AG04450 (cell line): ENCODE measurements at places on chromosomes 3 and 15.
A peak's percentile ranks its signal among the peaks of the same experiment; 100 is the strongest.

GRCh38 chr3:95197661-95198060, 1134.8 kb downstream of the NSUN3 start:
- DNase-seq = no peak

DNA sequence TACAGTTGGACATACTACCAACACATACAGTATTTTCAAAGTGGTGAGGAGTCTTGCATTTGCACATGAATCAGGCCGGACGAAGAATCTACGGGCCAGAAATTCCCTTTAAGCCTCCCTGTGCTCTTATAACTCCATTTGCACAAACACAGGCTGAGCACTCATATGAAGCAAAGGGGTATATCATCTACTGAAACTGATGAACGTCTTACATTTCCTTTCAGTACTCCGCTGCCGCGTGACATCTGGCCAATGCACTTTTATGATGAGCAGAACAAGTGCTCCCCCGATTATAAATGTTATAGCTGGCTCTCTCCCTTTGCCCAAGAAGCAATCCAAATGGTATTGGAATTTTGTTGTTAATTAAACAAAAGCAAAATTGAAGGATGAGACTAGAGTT, 110.3 kb upstream of the ICE2 start:
- DNase-seq = no peak

- DNase-seq = no peak
Measured at GRCh38 chr3:41508063-41508696, 308.9 kb downstream of the CTNNB1 start.

DNA sequence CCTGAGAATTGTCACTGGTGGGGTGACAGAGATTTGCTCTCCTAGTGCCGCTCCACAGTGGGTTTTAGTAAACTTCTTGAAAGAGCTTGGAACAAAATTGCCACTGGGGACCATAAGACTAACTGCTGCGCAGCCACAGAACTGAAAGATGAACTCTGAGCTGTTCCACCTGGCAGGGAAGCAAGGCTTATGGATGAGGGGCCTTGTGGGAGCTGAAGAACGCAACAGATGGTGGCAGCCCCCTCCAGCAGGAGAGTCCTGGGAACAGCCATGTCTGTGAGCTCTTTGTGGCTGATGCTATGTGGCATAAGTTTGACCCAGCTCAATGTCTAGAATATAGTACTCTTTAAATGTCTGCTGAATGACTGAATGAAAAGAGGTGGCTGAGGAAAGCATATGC, 66.8 kb upstream of the C2CD4B start:
- no peak for DNase-seq

- DNase-seq = no peak
Measured at GRCh38 chr3:120451272-120451761, 525 bp upstream of the FSTL1 start.

- no peak for DNase-seq
Measured at GRCh38 chr3:107959550-107960154, 131.2 kb downstream of the CD47 start.

DNA sequence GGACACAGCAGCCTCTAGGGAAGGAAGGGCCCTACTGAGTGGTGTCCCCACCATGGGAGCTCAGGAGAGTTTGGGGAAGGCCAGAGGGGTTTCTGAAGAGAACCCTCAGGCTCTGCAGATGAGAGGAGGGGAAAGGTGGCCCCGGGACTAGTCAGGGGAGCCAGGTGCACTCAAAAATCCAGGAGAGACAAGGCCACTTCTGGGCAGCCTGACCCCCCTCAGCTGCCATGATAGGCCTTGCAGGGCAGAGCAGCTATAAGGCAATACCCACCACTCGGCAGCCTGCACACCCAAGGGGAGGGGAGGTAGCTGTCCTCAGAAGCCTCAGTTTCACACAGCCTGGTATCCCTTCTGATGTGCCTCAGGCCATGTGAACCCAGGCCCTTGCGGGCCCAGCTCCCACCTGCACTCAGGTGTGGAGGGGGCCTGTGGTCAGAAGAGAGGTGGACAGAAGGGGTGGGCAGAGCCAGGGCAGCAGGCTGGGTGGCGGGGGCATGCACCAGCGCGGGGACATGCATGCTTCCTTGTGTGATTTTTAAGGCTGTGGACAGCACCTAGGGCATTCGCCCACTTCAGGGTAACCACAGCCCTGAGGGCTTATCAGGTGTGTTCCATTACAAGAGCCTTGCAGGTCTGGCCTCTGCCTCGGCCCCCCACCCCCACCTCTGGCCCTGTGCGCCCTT, 34.6 kb downstream of the SRPRB start:
- no peak for DNase-seq

GRCh38 chr15:37134699-37135131, 34.4 kb upstream of the MEIS2 start:
- DNase-seq = no peak

- DNase-seq = no peak
Measured at GRCh38 chr15:38522922-38523321, 41.7 kb downstream of the RASGRP1 start.

DNA sequence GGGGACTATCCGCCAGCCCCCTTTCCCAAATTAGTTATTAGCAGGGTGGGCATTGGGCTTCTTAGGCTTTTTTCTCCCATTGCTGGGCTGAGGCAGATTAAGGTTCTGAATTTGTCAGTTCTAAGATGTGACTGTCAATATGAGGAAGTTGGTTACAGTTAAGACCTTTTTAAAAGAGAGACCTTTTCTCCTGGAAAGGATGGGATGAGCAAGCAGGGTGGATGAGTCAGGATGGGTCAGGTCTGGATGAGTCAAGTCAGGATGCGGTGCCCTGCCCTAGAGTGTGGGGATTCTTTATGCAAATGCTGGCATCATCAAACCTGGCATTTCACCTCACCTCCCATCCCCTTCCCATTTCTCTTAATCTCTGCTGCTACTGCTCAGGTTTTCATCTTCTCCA, 1.9 kb downstream of the AEN start:
- peak; percentile 34 for DNase-seq

DNA sequence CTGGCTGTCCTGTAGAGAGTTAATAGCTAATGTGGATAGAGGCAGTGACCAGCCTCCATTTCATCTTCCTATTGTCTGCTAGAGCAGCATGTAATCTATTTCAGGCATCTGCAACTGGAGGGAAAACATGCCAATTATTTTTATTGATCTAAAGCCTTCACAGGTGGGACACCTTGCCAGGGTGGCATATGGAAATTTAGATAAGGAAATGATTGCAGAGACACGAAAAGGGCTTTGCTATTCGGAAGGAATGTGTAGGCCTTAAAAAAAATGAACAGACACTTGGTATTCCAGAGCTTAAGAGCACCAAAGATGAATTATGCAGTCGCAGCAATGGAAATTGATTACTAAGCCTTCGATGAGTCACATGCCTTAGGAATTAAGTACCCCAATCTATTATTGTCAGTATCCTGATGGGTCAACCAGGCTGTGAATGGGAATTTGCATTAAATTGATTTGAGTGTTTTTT, 454.7 kb downstream of the SQOR start:
- DNase-seq = no peak

GRCh38 chr15:96119734-96120133, 210.8 kb upstream of the NR2F2 start:
- no peak for DNase-seq

- DNase-seq = no peak
Measured at GRCh38 chr3:45864760-45865519, 21.4 kb upstream of the CCR9 start.

DNA sequence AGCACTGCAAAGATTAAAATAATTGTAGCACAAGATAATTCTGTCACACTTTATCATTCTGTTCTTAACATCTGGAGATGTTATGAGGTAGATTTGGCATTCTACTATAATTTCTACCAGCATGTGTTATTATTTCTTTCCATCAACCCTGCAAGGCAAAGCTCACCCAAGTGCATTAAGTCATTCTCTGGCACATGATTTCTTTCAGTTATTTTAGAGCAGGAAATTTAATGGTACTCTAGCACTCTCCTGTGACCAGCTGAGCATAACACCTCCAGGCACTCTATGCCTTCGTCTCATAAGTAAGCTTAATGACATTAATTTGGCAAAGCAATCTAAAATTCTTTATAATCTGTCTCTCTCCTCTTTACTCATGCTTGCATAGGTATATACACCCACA, 300.2 kb upstream of the GPR149 start:
- DNase-seq = no peak

DNA sequence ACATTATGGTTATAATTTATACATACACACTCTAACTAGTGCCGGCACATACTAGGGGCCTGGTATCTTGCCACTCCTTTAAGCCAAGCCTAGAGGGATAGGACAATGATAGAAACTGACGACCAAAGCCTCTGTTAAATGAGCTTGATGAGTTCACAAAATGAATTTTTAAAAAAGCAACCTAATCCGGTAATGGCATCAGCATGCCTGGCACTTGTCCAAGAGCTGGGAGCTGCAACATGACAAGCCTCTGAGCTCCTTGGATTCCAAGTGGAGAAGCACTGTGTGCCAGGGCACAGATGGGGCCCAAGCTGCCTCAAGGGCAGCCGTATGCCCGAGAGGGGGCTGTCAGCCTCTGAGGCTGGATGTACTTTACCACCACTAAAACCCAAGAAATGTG, 9.7 kb downstream of the ETV5 start:
- DNase-seq = peak; percentile 45

DNA sequence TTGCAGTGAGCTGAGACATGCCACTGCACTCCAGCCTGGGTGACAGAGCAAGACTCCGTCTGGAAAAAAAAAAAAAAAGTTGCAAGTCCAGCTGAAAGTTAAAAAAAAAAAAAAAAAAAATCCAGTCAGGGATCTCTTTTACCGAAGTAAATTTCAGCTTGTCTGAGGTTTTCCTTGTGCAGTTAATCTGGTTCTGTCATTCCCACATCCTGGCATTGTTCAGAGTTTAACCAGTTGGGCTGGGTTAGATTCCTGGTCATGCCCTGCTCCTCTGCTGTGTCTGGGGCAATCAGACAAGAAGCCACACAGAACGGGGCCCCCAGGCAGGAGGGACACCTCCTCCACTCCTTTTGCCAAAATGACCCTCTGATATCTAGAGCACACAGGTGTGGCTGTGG, 84.1 kb upstream of the KLHL25 start:
- DNase-seq = no peak

DNA sequence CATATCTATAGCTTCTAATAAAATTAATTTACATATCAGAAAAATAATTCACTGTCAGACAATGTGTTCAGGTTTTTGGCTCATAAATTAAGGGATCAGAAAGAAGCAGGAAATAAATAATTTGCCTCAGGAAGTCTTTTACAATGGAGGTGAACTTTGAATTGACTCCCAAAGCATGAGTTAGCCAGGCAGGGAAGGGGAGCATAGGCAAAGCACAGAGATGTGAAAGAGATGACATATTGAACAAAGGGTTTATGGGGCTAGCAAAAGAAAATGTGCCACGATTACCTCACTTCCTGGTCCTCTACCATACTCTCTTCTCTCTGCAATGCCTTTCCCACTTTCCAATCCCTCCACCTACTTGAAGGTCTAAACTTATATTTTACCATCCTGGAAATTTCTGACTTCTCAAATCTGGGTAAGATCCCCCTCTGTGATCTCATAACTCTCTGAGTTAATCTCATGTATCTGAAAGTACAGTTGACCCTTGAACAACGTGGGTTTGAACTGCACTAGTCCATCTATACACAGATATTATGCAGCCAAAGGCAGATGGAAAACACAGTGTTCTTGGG, 4.1 kb upstream of the HEXA start:
- DNase-seq = no peak

DNA sequence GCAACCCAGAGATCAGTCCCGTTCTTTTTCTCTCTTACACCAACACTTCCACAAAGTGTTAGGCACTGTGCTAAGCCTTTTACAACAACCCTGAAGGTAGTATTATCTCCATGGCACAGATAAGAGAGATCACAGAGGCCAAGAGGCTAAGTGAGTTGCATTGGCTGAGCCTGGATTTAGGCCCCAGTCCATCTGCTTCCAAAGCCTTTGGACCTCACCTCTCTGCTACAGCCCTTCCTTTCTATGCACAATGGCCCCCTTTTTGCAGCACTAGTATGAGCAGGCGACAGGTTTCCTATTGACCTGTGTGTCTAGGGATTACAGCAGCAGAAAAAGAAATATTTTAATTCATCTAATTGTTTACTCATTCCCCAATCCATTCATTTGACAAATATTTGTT, 76.2 kb downstream of the CRYGS start:
- DNase-seq = no peak

GRCh38 chr15:58307313-58307961, 124.4 kb upstream of the LIPC start:
- DNase-seq = no peak

DNA sequence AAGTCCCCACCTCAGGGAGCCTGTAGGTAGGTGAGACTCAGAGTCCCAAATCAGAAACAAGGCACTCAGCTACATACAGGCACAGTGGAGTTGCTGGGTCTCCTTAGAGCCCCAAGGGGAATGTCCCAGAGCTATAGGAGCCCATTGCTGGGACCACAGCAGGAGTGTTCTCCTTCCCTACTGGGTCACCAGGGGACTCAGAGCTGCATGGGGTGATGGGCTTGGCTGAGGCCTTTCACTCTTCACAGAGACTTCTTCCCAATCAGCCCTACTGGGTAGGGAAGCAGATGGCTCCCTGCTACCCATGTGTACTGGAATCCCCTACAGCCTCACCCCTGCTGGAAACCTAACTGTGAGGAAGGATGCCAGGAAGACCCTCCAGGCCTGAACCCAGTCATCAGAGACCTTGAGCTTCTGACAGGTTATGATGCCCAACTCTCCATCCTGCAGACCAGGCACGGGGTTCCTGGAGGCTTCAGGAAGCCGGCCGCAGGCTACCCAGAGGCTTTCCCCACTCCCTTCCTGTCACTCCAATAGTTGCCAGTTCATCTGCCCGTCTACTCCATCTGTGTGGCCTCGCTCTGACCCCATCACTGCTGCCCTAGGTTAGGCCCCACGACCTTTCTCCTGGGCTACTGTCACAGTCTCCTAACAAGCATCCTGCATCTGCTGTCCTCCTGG, 24.0 kb downstream of the RASGRF1 start:
- DNase-seq = no peak

- no peak for DNase-seq
Measured at GRCh38 chr3:95134693-95135413, 1072.0 kb downstream of the NSUN3 start.

GRCh38 chr3:53311882-53312281, 35.5 kb downstream of the DCP1A start:
- DNase-seq = no peak

- no peak for DNase-seq
Measured at GRCh38 chr15:66943456-66944095, 121.8 kb upstream of the SMAD3 start.

DNA sequence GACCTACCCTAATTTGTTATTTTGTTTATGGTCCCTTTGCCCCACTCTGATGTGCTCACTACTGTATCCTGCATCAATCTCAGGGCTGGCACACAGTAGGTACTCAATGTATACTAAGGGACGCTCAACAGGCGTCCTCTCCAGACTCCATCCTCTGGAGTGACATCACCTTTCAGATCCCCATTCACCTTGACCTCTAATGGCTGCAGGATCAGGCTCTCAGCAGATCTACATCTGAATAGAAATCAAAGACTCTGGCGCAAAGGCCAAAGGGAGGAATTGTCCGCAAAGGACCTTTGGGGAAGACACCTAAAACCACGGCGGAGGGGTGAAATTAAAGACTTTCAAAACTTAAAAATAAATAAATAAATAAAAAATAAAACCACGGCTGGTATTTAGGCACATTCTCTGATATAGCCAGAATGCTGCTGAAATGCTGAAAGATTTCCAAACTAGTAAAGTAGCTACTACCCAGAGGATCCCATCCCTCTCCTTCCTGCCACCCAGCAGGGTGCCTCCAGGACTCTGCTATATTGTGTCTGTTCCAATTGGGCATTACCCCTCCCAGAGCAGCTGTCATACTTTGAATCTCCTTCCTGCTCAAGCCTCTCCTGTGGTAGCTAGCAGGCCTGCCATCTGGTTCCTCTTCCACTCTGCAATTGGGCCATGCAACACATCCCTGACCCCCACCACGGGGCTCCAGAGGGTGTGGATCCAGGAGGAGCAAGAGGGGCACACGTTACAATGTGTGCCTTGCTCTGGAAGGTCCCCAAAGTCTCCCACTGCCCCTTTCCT, 6.1 kb downstream of the SHF start:
- no peak for DNase-seq
